SW480 (cell line): ENCODE measurements at places on chromosomes 7 and 10.

DNA sequence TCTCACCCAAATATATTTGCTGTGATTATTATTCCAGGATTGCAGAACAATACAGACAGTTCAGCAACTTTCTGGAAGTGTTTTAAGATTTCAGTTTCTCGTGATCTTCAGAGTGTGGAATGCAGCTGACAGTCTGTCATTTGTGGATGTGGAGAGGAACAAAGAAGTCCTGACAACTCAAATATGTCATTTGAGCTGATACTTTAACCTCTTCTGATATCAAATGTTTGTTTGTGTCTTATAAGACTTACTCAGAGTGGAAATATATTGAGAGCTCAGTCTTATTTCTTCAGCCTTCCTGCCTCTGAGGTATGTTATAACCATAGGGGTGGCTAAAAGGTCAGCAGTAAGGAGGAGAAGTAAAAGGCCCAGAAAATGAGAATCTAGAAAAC, 96.4 kb downstream of the OSBPL3 start:
- DNase-seq: no peak

GRCh38 chr10:103626178-103626577, 132.7 kb downstream of the NEURL1 start:
- no peak for DNase-seq

- DNase-seq: no peak
Observed at GRCh38 chr7:15399441-15399840, 162.4 kb downstream of the AGMO start.

DNA sequence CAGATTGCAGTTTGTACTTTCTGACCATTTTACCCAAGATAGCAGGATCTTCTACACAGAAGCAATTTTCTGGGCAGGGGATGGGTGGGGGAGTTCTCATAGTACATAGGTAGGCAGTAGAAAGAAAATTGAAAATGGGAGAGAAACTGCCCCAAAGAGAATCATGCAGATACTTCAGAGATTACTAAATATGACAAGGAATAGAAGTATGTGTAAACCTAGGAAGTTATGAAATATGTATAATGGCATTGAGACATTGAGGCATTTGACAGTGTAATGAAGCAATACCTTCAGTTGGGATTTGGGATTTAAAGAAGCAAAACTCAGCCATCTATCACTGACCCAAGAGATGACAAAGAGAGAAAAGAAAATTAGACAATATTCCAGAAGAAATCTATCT, 233.0 kb downstream of the PTN start:
- no peak for DNase-seq

GRCh38 chr10:103736763-103737162, 118.6 kb downstream of the SH3PXD2A start:
- DNase-seq: peak; percentile 75

DNA sequence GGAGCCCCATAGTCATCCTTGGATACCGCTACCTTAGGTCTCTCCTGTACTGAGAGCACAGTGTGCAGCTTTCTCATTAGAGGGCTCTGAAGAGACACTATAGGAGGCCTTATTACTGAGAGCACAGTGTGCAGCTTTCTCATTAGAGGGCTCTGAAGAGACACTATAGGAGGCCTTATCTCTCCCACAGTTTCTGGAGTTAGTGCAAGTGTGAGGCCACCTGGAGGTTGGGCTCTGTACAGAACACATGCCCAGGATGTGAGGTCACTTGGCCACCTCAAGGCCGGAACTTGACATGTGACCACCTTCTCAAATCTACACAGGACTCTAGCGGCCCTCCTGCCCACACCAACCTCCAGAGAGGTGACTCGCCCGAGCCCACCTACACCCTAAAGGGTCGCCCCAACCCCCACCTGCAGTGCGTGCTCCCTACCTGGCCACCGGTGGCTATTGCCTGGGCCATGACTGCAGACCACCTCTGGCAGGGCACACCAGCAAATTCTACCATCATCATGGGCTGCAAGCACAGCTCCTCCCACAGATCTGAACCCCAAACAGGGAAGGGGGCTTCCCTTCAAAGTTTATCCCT, 24.6 kb downstream of the FRMPD2 start:
- no peak for DNase-seq

DNA sequence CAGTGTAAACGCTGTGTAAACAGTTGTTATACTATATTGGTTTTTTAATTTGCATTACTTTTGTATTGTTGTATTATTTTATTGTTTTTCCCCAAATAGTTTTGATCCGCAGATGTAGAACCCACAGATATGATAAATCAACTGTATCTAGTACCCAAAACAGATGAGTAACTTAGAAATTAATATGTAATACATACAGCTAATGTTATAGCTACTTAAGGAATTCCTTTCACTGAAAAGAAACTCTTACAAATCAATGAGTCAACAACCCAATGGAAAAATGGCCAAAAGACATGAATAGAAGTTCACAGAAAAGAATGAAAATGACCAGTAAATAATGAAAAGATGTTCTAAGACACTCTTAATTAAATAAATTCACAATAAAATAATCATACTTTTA, 32.3 kb upstream of the ARL4A start:
- DNase-seq: no peak

GRCh38 chr7:95986178-95986764, 213.9 kb downstream of the DYNC1I1 start:
- DNase-seq: no peak

DNA sequence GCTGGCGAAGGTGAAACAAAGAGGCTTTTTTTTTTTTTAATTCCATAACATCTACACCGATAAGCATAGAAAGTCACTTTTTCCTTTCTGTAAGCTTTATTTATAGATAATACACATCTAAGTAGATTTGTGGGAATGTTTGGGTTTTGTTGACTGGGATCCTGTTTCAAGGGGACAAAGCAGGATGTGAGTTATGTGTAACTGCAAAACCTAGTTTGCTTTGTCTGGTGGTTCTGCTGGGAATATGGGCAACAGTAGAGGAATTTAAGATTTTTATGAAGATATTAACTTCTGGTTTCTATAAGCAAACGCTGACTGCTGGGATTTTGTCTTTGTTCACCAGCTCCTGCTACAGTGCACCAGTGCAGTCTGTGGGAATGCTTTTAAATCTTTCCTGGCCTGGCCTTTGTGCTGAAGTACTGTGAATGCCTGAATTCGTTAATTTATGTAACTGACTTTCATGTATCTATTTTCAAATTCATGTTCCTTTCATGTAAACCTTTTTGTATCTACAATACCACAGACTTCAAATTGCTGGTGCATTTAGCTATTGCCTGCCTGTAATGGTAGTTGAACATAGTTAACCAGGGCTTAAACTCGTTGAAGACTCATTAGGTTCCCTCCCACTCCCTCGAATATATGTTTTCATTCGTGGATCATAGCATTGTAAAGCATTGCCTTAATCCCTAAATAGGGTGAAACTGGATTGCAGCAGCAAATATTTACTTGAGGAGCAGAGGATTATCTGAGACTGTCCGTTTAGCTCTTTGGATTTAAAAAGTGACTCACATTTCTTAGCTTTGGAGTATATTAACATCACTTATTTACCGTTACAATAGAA, 1.5 kb downstream of the KLHL7 start:
- no peak for DNase-seq

DNA sequence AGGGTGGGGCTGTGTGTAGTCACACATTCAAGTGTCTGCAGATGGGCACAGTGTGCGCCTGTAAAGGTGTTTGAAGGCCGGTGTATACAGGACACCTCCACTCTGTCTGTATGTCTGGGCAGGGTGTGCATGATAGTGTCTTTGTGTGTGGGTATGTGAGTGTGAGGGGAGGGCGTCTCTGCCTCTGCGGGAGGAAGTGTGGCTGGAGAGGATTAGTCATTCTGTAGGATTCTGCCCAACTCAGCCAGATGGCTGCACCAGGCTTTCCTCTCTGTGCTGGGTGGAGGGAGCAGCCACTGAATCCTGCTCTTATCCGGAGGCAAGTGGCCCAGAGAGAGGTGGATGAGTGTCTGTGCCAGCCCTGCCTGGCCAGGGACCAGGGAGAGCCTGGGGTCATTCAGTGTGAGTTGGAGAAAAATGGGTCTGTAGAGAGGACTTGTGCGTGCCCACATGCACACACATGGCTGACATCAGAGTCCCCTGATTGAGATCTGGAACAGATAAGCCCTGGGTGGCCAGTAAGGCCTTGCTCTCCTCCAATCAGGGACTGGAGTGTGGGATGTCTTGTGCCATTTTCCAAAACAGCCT, 1.7 kb downstream of the SFXN3 start:
- peak; percentile 91 for DNase-seq

DNA sequence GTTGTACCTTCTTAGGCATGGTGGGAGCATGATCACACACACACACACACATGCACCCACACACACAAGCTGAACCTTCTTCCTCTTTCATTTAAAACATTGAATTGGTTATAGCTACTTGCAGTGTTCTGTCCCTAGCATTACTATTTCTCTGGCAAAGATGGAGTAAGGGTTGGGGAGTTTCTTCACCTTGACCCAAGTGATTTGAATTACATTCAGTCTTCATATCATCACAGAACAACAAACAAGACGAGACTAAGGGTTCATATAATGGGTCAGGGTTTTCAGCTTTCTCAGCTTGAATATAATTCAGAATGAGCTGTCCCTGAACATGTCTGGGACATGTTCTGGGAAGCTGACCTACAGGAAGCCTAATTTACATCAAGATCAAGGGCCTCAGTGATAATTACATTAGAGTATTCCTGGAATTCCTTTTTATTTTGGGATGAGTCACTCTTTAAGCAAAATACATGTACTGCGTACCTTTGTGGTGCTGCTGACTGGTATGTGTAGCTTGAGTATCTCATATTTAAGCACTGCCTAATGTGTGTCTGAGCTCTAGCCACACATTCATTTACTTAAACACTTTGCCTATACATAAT, 213.5 kb upstream of the TMEM229A start:
- DNase-seq: peak; percentile 57

DNA sequence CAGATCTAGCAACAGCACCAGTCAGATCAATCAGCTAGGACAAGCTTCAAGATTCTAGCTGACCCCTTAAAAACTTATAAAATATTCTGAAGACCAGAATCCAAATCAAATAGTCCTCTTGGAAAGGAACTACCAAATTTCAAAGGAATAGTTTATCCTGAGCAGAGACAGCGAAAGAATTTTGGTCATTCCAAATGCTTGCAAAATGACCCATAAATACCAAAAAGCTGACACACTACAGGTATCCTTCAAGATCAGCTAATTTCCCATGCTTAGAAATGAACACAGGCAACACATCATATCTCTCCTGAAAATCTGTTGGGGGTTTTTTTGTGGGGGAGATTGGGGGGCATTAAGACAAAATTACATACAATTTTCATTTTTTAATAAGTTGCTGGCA, 78.8 kb downstream of the PDSS1 start:
- no peak for DNase-seq

DNA sequence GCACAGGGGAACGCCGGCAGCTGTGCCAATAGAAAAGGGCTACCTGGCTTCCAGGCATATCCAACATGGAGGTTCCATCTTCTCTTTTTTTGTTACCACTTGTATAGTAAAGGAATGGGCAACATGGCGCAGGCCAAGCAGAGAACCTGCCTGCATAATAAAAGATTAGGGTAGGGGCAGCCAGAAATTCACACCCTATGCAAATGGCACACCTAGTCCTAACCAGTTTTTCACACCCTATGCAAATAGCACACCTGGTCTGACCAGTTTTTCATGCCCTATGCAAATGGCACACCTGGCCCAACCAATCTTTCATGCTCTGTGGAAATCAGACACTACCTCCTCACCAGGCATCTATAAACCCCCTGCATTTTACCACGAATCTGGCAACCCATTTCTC, 369.5 kb downstream of the IPMK start:
- DNase-seq: no peak

DNA sequence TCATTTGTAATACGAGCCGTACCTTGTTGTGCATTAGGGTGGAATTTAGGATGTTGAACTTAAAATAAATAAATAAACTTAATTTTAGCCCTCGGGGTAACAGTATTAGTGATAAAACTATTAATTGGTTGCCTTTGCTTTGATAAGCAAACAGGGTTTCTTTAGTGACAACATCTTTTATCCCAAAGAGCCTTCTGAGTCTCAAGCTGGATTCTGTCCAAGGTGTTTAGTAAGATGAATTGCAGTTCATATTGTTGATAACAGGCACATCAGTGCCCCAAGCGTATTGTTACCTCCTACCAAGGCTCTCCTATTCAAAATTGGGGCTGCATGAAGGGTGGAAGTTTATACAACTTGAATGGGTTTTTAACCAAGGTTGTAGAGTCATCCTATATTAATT, 144.4 kb upstream of the CELF2 start:
- no peak for DNase-seq

GRCh38 chr7:43943417-43944187, 17.4 kb downstream of the UBE2D4 start:
- no peak for DNase-seq

DNA sequence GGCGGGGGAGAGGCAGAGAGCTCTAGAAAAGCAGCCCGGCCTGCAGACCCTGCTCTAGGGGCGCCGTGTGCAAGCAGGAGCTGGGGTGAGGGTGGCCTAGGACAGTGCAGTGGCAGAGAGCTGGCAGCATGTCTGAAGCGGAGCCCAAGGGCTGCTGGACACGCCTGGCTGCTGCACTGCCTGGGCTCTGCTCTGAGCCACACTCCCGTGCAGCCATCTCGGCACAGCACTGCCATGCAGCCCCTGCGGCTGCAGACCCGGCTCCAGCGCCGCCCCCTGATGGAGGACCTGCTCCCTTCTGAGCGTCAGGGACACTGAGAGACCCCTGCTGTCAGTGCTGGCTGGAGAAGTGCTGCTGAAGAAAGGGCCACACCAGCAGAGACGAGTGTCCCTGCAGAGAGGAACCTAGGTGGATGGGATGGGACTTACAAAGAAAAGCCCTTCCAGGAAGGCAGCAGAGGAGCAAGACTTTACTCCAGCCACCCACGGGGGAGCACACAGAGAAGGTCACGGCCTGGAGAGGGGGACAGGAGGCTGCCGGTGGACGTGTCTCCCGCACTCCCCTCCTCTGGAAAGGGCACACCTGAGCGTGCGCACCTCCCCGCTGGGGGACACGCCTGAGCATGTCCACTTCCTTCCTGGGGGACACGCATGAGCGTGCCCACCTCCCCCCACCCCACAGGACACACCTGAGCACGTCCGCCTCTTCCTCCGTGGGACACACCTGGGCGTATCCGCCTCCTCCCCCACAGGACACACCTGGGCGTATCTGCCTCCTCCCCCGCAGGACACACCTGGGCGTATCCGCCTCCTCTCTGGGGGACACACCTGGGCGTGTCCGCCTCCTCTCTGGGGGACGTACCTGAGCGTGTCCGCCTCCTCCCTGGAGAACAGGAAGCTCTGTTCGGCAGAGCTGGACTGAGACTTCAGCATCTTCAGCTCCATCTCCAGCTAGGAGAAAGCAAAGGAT, 252.9 kb downstream of the MAD1L1 start:
- peak; percentile 12 for DNase-seq

- no peak for DNase-seq
Observed at GRCh38 chr10:46542567-46543465, 13.6 kb downstream of the GPRIN2 start.
